Substantia nigra (tissue), 51 donors: ENCODE measurements at places on chromosomes 1 and 21.

DNA sequence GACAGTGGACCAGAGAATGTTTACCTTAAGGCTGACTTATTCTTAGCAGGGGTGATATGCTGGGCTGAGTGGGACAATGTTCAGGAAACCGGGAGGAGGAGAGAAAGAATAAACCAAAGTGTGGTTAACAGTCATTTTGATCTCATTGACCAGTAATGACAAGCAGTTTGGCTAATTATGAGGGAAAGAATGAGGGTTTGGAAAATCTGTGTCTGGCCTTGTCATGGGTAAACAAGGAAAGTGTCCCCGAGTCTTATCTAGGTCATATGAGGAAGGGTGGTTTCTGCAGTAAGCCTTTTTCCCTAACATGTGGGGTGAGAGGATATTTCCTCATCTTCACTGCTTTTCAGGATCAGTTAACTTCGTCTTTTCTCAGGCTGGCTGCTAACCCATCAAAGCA lies 155.0 kb downstream of the TPR start:
- no peak for DNase-seq

GRCh38 chr1:116425987-116426386 lies 52.9 kb downstream of the ATP1A1 start:
- no peak for DNase-seq

DNA sequence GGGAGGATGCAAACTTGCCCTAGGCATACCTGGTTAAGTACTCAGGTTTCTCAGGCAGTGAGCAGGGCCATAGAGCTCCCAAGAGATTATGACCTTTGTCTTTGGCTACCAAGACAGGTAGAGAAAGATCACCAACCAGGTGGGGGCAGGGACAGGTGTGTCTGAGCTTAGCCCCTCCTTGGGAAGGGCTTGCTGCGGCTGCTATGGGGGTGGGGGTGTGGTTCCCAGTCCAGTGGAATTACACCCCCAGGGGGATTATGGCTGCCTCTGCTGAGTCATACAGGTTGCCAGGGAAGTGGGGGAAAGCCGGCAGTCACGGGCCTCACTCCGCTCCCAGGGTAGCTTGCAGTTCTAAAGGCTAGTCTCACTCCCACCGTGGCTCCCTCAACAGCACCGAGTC lies 65.2 kb upstream of the FAM163A start:
- DNase-seq: no peak

DNA sequence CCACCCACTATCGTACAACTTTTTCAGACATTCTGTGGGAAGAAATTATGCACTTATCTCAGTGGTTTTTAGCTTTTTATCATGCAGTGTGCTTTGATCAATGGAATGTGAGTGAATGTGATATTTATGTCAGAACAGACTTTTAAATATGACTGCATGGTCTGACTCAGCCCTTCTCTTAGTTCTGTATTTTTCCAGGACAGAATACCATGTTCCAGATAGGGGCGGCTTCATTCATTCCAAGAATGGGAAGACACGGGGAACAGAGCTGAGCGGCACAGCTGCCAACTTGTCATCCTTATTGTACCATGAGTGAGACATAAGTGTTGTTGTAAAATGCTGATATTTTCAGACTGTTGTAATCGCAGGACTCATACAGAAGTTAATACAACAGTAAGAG lies 214.6 kb upstream of the NCAM2 start:
- DNase-seq: no peak

- no peak for DNase-seq
These were observed 195.2 kb upstream of the HMGB4 start for GRCh38 chr1:33668695-33669094.

DNA sequence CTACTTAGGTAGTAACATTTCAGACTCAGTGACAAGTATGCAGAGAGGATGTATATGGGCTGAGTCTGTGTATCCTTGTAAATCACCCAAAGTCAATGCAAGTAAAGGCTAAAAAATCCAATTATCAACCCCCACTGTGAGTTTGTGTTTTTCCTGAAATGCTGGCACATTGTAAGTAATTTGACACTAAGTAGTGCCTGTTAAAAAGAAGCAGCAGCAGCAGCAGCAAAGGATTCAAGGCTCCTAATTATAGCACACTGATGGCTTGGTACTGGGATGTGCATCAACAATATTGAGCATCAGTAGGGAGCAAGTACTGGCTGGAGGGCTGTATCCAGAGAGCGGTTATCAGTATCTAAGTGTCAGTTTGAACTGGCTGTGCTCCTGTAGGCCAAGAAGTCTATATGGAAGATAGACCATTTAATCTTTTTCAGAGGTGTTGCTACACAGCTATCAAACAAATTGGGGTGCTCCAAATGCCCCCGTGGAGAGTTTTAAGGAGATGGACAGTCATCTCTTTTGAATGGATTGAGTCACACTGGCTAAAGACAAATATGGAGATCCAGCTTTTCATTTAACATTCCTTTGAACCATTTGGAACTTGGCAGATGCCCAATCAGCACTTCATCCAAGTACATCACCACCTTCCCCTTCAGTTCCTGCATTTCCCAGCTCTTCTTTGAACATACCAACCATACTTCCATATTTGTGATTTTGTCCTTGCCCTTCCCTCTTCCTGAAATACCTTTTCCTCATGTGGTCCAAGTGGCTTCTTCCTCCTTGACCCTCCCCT lies 241.2 kb upstream of the ST6GALNAC5 start:
- no peak for DNase-seq

GRCh38 chr1:110055493-110056284 lies 14.8 kb downstream of the ALX3 start:
- DNase-seq: no peak

DNA sequence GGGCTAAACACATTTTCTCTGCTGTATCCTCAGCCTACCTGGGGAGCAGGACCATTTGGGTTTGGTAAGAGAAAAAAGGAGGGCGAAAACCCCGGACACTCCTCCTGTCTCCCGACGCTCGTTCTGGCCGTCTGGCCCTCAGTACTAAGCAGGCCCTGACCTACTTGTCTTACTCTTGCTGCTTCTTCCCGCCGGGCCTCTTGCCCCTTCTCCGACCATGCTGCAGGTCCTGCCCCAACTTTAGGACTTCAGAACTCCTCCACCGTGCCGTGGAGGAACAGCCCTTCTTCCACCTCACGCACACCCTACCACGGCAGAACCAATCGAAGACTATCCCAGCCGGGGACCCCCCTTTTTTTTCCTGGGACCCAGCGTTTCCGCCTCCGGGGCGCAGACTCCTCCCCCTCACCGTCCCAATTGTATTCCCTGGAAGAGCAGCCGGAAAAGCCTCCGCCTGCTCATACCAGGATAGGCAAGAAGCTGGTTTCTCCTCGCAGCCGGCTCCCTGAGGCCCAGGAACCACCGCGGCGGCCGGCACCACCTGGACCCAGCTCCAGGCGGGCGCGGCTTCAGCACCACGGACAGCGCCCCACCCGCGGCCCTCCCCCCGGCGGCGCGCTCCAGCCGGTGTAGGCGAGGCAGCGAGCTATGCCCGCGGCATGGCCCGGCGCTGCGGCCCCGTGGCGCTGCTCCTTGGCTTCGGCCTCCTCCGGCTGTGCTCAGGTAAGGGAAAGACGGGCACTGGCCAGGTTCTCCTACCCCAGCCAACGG lies at the start of gene CHRNB2:
Gene CHRNB2, plus strand, starts transcription at position 393 of the 771 bp plus-strand sequence. Its CDS starts 267 bp downstream, at position 660.
- peak; percentile 28 for DNase-seq
